ENCODE measurements at places on chromosomes 11 and 22.

GRCh38 chr11:46285173-46285572 lies 7.7 kb downstream of the CREB3L1 start:
- no peak for DNase-seq

- no peak for DNase-seq
Measured at GRCh38 chr11:59782080-59782479, 26.9 kb downstream of the STX3 start.

GRCh38 chr11:72626414-72626936 lies 47.7 kb downstream of the PDE2A start:
- no peak for DNase-seq

- no peak for DNase-seq
Measured at GRCh38 chr22:22979954-22980353, 90.4 kb upstream of the GNAZ start.

GRCh38 chr11:44750551-44751465 lies 24.0 kb downstream of the TSPAN18 start:
- DNase-seq = no peak

DNA sequence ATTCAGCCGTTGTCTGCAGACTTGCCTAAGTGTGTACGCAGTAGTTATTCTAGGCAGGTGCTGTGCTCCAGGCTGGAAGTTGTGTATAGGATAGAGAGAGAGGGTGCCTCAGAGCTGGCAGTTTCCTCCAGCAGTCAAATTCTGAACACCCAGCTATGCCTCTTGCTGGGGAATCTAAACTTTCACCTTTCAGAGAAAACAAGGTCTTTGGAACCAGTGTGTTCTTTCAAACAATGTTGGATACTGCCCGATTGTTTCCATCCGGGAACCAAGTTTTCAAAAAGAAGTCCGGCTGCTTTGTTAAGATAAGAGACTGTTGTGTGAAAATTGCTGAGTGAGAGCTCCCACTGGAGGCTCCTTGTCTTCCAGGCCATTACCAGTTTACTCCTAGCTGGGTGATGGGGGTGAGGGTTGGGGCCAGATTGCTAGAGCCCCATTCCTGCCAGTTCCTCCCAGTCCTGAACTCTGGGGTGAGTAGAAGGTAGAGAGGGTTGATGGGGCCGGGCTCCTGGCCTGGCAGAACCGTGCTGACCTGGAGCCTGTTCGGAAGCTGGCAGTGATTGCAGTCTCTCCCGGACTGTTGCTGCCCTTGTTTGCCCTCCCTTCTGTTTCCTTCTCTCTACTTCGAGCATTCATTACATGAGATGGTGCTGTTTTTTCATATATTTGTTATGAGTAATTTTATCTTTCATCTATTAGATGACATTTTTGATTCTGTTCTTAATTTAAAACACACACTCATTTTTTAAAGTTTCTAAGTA lies 150.2 kb downstream of the TEAD1 start:
- peak; percentile 34 for DNase-seq

DNA sequence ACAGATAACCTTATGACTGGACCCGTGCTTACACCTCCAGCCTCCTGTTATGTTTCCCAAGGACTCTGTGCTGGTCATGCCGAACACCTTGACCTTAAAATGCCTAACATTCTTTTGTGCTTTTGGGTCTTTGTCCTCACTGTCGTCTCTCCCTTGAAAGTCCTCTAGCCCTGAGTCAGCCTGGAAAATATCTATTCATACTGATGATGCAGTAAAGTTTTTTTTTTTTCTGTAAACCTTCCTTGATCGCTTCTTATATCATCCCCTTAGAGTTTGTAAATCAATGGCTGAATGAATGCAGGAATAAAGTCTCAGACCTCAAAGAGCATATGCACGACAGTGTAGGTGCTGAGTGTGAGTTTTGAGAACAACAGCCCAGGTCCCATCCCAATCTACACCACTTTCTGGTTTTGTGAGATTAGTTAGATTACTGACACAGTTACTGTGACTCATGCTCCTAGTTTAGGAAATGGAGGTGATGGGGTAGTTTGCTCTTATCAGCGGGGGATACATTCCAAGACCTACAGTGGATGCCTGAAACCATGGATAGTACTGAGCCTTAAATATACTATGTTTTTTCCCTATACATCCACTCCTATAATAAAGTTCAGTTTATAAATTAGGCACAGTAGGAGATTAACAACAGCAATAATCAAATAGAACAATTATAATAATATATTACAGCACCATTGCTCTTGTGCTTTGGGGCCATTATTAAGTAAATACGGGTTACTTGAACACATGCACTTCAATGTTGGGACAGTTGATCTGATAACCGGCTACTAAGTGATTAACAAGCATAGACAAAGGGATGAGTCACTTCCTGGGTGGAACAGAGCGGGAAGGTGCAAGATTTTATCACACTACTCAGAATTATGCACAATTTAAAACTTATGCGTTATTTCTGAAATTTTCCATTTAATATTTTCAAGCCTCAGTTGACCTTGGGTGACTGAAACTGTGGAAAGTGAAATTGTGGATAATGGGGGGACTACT lies 8.6 kb downstream of the TCN1 start:
- DNase-seq = peak; percentile 65

DNA sequence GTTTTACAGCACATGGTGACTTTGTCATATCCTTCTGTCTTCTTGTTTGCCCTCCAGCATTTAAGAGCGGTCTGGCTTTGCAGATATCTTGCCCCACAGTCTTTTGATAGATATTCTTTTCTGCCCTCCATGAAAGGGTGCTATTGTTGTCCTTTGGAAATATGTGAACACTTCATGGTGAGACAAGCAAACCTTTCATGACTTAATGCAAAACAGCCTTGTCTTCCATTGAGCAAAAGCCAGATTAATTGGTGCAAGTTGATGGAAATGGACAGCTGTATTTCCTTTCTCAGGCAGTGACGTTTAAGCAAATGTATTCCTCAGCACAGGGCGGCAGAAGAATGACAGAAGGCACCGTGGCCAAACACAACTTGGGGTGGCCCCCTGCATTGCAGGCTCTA lies 4.4 kb downstream of the DCPS start:
- no peak for DNase-seq
